GM19239 (cell line): ENCODE measurements at places on chromosomes 13 and 19.

DNA sequence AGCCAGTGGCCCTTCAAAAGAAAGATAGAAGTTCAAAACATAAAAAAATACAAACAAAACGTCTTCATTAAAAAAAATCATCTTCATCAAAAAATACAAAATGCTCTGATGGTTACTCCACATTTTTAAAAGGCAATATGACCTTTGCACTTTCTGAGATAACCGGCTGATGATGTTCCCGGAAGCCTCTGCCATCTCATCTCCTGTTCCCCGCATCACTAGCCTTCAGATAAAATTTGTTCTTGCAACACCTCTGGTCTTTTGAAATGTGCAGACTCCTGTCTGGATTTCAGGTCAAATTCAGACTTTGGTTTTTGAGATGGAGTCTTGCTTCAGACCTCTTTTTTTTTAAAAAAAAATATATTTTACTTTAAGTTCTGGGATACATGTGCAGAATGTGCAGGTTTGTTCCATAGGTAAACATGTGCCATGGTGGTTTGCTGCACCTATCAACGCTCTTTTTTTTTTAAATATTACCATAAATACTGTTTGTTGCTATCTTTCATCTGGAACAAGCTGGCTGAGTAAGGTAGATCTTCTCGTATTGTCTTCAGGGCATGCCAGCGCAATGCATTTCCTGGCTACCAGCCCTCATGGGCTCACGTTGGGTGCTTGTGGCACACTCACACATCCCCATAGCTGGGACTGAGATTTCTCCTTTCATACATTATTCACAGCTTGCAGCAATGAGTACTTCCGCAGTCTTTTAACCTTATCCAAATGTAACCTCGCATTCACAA lies 418.9 kb upstream of the ARGLU1 start:
- no peak for DNase-seq

DNA sequence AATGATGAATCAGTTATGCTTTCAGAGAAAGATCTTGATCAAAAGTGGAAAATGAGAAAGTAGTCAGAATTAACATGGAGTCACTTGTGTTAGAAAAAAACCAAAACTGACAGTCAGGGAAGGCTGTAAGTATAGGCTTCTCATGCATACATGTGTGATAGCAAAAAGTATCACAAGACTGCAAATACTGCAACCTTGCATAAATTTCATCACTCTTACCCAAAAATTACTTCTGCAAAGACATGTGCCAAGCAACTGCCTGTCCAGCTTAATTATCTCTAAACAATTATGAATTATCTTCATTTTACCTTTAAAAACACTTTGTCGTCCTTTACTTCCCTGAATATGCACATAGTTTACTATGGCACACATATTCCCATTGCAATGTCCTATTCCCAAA lies 2466.4 kb upstream of the PCDH20 start:
- DNase-seq: no peak

DNA sequence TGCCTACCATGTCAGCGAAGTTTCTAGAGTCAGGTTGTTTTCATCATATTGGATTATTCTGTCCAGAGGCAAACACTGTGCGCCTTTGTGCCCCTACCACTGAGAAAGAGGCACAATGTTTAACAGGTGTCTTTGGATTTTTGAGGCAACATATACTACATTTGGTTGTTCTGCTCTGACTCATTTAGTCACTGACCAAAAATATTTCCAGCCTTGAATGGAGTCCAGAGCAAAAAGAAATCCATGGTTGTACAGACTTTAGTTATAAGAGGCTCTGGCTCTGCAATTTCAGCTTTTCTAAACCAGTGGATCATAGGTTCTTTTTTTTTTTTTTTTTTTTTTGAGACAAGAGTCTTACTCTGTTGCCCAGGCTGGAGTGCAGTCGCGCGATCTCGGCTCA lies 35.7 kb downstream of the LACC1 start:
- DNase-seq: no peak

GRCh38 chr19:6875218-6875617 lies 12.2 kb upstream of the ADGRE1 start:
- DNase-seq: no peak

GRCh38 chr13:33634546-33634982 lies 183.4 kb upstream of the RFC3 start:
- no peak for DNase-seq

- no peak for DNase-seq
Observed at GRCh38 chr13:62626771-62627170, 1211.1 kb upstream of the PCDH20 start.

GRCh38 chr19:56837492-56838023 lies 3.0 kb downstream of the PEG3 start:
- no peak for DNase-seq

GRCh38 chr19:31110336-31110735 lies 238.9 kb downstream of the TSHZ3 start:
- no peak for DNase-seq

GRCh38 chr13:71758828-71759227 lies 108.2 kb downstream of the DACH1 start:
- no peak for DNase-seq
